Spinal cord (tissue), 10 donors: ENCODE measurements at places on chromosomes 12 and 14. TPM values are rescaled to one million over a fixed set of nuclear protein-coding genes. Genes with fewer than 3 reads are reported as not detected.

IRF2BPL gene
- 49.2 TPM for polyA plus RNA-seq

KRT85 gene
- polyA plus RNA-seq: not detected

FBXW8 gene
- polyA plus RNA-seq: 17.6 TPM

SLCO1B1 gene
- polyA plus RNA-seq: not detected

CDCA4 gene
- 7.1 TPM for polyA plus RNA-seq

AQP5 gene
- polyA plus RNA-seq: 1.8 TPM

GUCY2C gene
- polyA plus RNA-seq: 0.27 TPM

KCNH3 gene
- 10.6 TPM for polyA plus RNA-seq

PTGER2 gene
- 3.4 TPM for polyA plus RNA-seq

ARHGAP9 gene
- polyA plus RNA-seq: 5.0 TPM
